ENCODE measurements at places on chromosomes 7 and 10. TPM values are rescaled to one million over a fixed set of nuclear protein-coding genes. Genes with fewer than 3 reads are reported as not detected.

- H3K27me3 ChIP-seq: no peaks in the 10 kb centered on the region
- no peaks in the 10 kb centered on the region for H3K36me3 ChIP-seq
- H3K4me3 ChIP-seq: no peak overlapping the region
- H3K4me1 ChIP-seq: no peaks in the 10 kb centered on the region
These were observed 253.5 kb downstream of the MAGI2 start for GRCh38 chr7:79199961-79200360.

DNA sequence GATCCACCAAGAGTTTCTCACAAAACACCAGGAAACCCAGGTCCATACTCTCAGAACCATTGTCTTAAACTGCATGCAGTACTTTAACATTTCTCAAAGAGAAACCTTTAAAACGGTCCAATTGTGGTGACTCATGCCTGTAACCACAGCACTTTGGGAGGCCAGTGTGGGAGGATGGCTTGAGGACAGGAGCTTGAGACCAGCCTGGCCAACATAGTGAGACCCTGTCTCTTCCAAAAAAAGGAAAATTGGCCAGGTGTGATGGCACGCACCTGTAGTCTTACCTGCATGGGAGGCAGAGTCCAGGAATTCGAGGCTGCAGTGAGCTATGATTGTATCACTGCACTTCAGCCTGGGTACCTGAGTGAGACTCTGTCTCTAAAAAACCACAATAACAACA is 97.5 kb upstream of the OIT3 start:
- no peaks in the 10 kb centered on the region for H3K4me1 ChIP-seq
- no peak overlapping the region for H3K27ac ChIP-seq
- no peaks in the 10 kb centered on the region for H3K36me3 ChIP-seq
- DNase-seq: no peak
- H3K27me3 ChIP-seq: no peaks in the 10 kb centered on the region

- no peak for DNase-seq
- H3K4me3 ChIP-seq: no peak overlapping the region
- peak overlapping the region; percentile 37 for H3K27ac ChIP-seq
- H3K27me3 ChIP-seq: no peaks in the 10 kb centered on the region
- no peaks in the 10 kb centered on the region for H3K36me3 ChIP-seq
These were observed 37.4 kb downstream of the VCL start for GRCh38 chr10:74035303-74035702.

DNA sequence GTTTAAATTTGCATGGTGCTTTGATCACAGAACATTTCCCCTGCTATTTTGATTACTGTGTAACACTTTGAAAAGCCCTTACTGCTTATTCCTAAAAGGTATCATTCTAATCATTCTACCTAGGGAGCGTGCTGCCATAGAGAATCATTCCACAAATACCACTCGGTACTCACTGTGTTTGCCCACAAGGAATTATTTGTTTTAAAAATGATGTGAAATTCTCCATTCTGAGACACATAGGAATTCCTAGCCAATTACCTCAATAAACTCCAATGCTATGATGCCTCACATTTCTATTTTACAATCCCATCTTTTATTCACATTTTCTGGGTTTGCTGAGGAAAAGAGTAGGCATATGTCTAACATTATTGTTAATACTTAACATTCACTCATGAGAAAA is 16.2 kb upstream of the TES start:
- DNase-seq: no peak
- no peaks in the 10 kb centered on the region for H3K4me1 ChIP-seq
- no peak overlapping the region for H3K4me3 ChIP-seq
- H3K27me3 ChIP-seq: no peaks in the 10 kb centered on the region

DNA sequence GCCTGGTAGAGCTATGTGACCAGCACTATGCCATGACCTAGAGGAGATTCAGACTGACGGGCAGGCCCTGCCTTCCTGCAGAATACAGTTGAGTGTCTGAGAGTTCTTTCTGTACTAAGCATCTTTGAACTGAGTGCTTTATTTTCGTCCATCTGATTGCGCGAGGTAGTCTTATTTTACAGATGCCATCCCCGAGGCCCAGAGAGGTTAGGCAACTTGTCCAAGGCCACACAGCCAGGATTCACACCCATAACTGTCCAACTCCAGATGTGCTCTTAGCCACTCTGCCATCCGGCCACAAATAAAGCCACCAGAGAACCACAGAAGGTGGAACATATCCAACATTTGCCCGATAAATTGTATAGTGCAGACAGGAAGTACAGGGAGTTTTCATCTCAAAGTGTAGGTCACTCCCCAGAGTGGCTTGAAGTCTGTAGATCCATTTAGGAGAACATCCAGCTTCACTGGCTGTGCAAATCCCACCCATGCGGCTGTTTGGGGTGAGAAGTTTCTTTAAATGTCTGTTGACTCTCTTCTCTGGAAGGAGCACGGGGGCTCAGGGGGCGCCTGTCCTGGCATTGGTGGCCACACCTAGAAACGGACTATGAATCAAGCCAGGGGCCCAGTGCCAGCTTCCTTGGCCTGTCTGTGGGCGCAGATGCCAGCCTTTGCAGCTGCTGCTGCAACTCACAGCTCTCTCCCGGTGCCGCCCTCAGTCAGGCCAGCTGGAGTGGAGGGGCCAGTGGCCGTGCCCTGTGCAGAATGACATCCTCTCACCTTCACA is 11.1 kb downstream of the CHST3 start:
- no peaks in the 10 kb centered on the region for H3K27me3 ChIP-seq
- no peak for DNase-seq
- no peak overlapping the region for H3K4me3 ChIP-seq
- no peak overlapping the region for H3K27ac ChIP-seq
- H3K4me1 ChIP-seq: no peaks in the 10 kb centered on the region

GRCh38 chr10:133207041-133207600 is 22.9 kb upstream of the UTF1 start:
- no peaks in the 10 kb centered on the region for H3K4me1 ChIP-seq
- no peak for DNase-seq

GRCh38 chr7:134176037-134176350 is 48.9 kb downstream of the LRGUK start:
- H3K4me3 ChIP-seq: no peak overlapping the region
- no peaks in the 10 kb centered on the region for H3K4me1 ChIP-seq
- DNase-seq: no peak
- H3K36me3 ChIP-seq: no peaks in the 10 kb centered on the region

- no peak overlapping the region for H3K27ac ChIP-seq
- H3K4me1 ChIP-seq: no peaks in the 10 kb centered on the region
- no peak for DNase-seq
- no peak overlapping the region for H3K4me3 ChIP-seq
These were observed 230.8 kb downstream of the SKAP2 start for GRCh38 chr7:26633557-26633956.

- H3K27me3 ChIP-seq: no peaks in the 10 kb centered on the region
- peaks cover 5% of the 10 kb centered on the region for H3K4me1 ChIP-seq
- peak; percentile 18 for DNase-seq
- no peaks in the 10 kb centered on the region for H3K36me3 ChIP-seq
- H3K27ac ChIP-seq: no peak overlapping the region
- H3K4me3 ChIP-seq: no peak overlapping the region
These were observed 536.0 kb upstream of the GALNT17 start for GRCh38 chr7:70595755-70596597.

DNA sequence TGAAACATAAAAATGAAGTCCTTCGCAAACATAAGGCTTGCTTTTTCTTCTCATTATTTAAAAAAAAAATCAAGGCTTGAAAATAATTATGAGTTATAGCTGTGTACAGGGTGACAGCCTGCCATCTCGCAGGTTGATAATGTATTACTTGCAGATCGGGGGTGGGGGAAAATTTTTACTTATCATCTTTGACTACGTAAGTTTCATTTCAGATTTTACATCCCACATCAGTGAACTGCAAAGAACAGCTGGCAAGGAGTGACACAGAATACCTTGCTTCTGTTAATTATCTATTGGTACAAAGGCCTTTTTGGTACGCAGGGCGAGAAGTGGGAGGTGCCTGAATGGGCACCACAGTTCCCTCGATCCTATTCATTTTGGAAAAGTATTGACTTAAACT is 59.0 kb downstream of the INSYN2A start:
- DNase-seq: no peak
- H3K27ac ChIP-seq: no peak overlapping the region
- H3K4me3 ChIP-seq: no peak overlapping the region
- peaks cover 8% of the 10 kb centered on the region for H3K4me1 ChIP-seq

DNA sequence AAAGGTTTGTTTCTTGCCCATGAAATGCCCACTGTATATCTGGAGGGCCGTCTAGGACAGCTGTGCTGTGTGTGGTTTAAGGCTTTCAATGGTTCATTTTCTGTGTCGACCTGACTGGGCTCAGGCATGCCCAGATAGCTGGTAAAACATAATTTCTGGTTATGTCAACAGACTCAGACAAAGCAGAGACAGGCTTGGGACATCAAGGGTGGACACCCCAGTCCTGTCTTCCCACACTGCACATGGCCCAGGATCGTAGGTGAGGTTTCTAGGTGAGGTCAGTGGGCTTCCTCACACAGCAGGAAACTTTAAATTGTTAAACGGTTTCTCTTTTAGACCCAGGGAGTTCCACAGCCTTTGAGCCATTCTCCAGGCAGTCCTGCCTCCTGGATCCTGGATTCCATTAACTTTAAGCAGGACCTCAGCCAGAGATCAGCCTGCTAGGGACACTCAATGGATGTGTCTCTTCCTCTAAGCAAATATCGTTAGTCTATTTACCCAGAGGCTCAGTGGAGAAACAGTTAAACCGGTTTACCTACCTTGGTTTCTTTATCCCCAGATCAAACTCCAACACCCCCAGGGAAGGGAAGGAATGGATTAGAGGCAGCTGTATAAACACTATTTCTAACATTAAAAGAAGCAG is 66.4 kb downstream of the ST8SIA6 start:
- H3K27me3 ChIP-seq: peaks cover 3% of the 10 kb centered on the region
- no peaks in the 10 kb centered on the region for H3K4me1 ChIP-seq
- H3K4me3 ChIP-seq: no peak overlapping the region
- no peaks in the 10 kb centered on the region for H3K36me3 ChIP-seq

DNA sequence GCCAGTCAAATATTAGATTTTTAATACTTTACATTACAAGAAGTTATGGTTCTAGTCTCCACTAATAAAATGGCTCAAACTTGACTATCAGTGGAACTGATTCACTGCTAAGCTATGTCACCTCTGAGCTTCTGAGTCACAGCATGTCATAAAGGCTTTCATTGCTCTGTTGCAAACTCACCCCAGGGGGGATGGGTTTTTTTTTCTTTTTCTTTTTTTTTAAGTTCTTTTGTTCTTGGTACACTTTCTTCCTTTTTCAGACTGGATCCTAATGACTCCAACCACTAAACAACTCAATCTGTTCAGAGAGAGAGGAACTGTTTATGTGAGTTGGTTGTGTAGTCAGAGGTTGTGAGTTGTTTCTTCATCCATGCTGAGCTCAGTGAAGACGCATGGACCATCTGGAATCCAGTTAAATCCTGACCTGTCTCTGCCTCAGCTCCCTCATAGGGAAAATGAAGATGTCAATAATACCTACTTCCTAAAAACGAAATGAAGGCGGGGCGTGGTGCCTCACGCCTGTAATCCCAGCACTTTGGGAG is 11.0 kb downstream of the MYOF start:
- H3K4me1 ChIP-seq: no peaks in the 10 kb centered on the region
- no peaks in the 10 kb centered on the region for H3K27me3 ChIP-seq
- no peak overlapping the region for H3K27ac ChIP-seq
- H3K36me3 ChIP-seq: no peaks in the 10 kb centered on the region
- H3K4me3 ChIP-seq: no peak overlapping the region

DNA sequence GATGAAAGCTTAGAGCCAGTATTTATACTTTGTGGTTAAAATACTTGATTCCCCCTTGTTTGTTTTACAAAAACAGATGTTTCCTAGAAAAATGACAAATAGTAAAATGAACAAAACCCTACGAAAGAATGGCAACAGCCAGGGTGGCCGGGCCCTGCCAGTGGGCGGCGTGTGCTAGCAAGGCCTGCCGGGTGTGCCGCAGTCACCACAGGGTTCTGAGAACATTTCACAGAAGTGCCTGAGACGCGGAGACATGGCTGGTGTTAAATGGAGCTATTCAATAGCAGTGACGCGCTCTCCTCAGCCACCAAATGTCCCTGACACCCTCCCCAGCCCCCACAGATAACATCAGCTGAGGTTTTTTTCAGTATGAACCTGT is 14.5 kb downstream of the GPR146 start:
- no peak overlapping the region for H3K27ac ChIP-seq
- peaks cover 55% of the 10 kb centered on the region for H3K4me1 ChIP-seq
- H3K4me3 ChIP-seq: no peak overlapping the region
- no peaks in the 10 kb centered on the region for H3K36me3 ChIP-seq
- peaks cover 55% of the 10 kb centered on the region for H3K27me3 ChIP-seq

DNA sequence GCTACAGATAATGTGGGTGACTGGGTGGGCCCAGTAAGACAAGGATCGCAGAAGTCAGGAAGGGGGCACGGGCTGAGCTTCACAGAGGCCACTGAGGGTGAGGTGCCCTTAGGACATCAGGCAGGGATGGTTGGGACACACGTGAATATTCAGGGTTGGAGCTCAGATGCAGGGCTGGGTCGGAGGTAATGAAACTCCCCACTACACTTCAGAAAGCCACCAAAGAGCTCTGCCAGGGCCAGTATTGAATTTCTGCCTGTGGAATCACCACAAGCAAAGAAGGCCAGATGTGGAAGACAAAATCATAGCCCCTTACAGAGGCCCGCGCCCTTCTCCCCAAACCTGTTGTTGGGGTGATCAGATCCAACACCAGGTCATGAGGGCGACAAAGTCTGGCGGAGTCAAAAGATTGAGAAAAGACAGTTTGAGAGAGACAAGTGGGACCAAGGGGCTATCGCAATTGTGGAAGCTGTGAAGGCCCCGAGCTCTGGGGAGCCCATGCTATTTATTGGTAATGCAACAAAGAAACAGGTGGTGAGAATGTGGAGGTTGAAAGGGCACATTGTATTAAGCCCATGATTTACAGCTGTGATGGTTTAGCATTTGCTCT is 42.4 kb downstream of the STRA8 start:
- no peak overlapping the region for H3K4me3 ChIP-seq
- no peaks in the 10 kb centered on the region for H3K4me1 ChIP-seq
- H3K27ac ChIP-seq: no peak overlapping the region
- H3K27me3 ChIP-seq: no peaks in the 10 kb centered on the region
- H3K36me3 ChIP-seq: no peaks in the 10 kb centered on the region

DNA sequence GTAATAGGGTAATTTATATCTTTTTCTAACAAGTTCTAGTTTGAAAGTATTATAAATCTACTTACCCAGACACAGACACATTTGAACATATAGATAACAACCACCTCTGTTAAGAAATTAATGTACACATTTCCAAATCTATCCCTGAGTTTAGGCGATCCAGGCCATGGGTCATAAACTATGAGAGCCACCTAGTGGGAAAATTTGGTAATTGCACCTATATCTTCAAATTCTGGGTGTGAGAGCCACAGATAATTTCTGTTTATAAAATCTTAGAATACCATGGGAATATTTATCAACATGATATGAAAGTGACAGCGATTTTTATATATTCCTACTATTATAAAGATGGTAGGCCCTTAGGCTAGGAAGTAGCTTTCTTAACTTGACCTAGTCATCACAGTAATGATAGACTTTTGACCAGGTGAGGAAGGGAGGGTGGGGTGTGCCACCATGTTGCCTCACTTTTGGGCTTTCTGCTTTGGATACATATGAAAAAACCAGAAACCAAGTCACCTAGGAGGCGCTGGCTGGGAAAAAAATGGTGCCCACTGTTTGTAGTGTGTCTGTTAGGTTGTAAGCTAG is 8.0 kb upstream of the EPHA1 start:
- peaks cover 33% of the 10 kb centered on the region for H3K27me3 ChIP-seq
- DNase-seq: peak; percentile 65
- no peaks in the 10 kb centered on the region for H3K36me3 ChIP-seq

POLR2J3 gene
- 217 TPM for total RNA-seq

PLXDC2 gene
- total RNA-seq: 0.07 TPM

NXPH1 gene
- not detected for total RNA-seq

NDUFB8 gene
- 131 TPM for total RNA-seq

PODXL gene
- 5.8 TPM for total RNA-seq

H2BK1 gene
- total RNA-seq: 3.1 TPM

OR13A1 gene
- total RNA-seq: 2.3 TPM

MLXIPL gene
- total RNA-seq: not detected

CNNM1 gene
- total RNA-seq: not detected

GHRHR gene
- not detected for total RNA-seq

Data from B cell (primary cell).